ENCODE measurements at places on chromosomes 7 and 10. TPM values are rescaled to one million over a fixed set of nuclear protein-coding genes. Genes with fewer than 3 reads are reported as not detected.
A peak's percentile ranks its signal among the peaks of the same experiment; 100 is the strongest.

The ZNF655 gene
- total RNA-seq = 55.1 TPM

- DNase-seq = peak; percentile 63
Measured at GRCh38 chr7:141551094-141551781, at the start of gene AGK. Gene AGK (plus strand): TSS chr7:141551410. CDS start chr7:141555467, 4,057 bp downstream.

The RBP3 gene
- total RNA-seq = not detected

DNA sequence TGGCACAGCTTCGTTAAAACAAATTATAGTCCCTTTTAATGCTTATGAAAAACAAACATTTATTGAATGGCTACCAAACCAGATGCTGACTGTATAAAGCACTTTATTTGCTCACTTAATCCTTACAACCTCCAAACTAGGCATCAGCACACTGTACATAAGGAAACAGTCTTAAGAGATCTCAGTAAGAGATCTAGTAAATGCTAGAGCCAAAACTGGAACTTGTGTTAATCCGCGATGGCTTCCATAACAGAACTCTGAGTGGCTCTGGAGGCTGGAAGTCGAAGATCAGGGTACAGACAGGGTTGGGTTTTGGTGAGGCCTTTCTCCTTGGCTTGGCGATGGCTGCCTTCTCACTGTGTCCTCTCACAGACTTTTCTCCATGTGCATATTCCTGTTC is 27.0 kb downstream of the PDZD8 start:
- no peak for DNase-seq

The PNLIPRP1 gene
- total RNA-seq = not detected

The GGCT gene
- 78.3 TPM for total RNA-seq

The GPR146 gene
- total RNA-seq = not detected

- DNase-seq = no peak
Measured at GRCh38 chr7:42210333-42210732, 26.7 kb downstream of the GLI3 start.

DNA sequence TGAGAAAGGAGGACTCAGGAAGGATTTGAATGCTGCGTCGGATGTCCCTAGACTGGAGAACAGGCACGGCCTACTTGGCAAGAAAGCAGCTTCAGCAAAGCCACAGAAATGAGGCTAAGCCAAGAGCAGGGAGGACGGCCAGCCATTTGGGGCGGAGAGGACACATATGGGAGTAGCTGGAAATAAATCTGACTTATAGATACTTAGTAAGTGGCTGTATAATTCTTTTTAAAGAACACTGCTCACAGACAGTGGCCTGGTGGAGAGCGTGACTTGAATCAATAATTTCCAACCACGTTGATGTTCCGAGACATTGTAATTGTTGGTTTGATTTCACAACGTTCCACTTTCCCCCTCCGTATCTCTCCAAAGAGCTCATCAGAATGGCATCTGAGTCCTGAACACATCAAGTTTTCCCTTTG is 67.7 kb upstream of the JCAD start:
- DNase-seq = no peak

GRCh38 chr7:89926701-89927100 is 227.6 kb upstream of the STEAP1 start:
- DNase-seq = no peak

DNA sequence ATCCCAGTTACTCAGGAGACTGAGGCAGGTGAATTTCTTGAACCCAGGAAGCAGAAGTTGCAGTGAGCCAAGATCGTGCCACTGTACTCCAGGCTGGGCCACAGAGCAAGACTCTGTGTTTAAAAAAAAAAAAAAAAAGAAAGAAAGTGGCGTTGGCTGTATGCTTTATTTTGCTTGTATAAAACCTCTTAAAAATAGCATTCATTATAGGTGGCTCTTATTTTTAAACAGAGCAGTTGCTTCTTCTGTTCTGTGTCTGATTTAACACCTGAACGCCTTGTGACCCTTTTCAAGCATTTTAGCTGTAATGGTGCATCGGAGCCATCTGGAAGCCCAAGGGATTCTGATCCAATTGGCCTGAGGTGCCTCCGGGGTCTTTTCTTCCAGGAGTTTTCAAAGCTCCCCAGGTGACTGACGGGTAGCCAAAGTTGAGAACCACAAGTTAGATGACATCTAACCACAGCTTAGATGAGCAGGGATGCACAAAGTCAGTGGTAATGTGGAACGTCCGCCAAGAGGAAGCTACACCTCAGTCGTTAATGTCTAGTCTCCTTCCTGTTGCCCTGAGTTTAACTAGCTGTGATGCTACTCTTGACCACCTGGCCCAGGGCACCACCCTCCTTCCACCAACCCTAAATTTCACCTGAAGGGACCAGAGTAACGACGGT is 274.6 kb upstream of the KLF6 start:
- DNase-seq = no peak

- no peak for DNase-seq
Measured at GRCh38 chr7:91717681-91718470, 162.6 kb downstream of the MTERF1 start.

DNA sequence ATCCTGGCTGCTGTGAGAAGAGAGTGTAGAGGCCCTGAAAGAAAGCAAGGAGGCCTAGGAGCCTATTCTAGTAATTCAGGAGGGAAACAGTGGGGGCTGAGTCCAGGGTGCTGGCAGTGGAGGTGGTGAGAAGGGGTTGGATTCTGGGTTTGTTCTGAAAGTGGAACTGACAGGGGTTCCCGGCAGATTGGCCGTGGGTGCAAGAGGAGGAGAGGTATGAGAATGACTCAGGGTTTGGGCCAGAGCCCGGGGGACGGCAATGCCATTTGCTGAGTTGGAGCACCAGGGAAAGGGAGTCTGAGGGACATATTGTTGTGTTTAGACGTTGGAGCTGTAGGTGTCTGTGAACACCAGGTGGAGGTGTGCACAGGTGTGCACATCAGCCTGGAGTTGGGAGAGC is 38.5 kb downstream of the NPTX2 start:
- DNase-seq = no peak

DNA sequence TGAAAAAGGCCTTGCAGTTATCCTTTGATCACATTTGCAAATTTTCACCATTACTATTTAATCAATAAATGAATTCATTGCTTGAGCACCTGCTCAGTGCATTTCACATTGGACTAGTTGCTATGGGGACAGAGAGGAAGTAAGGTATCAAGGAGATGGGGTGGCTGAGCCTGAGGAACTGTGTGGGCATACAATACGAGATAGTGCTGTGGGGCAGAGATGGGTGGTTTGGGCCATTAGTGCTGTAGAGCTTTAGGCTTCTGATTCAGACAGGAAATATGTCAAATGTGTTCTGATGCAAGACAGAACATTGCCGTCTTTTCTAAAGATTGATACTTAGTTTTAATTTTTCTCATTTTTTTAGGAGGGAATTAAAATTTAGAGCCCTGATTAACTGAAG is 13.2 kb downstream of the ITGB8 start:
- no peak for DNase-seq

The COL26A1 gene
- total RNA-seq = not detected

The TMEM270 gene
- total RNA-seq = not detected
